ENCODE measurements at places on chromosomes 1 and 21.

- no peaks in the 10 kb centered on the region for H3K36me3 ChIP-seq
- no peaks in the 10 kb centered on the region for H3K27me3 ChIP-seq
- H3K4me3 ChIP-seq = no peak overlapping the region
- H3K4me1 ChIP-seq = peaks cover 10% of the 10 kb centered on the region
- no peak overlapping the region for H3K27ac ChIP-seq
Measured at GRCh38 chr1:236465959-236466303, 57.9 kb upstream of the LGALS8 start.

- no peak overlapping the region for H3K27ac ChIP-seq
- peaks cover 17% of the 10 kb centered on the region for H3K4me1 ChIP-seq
- H3K36me3 ChIP-seq = peaks cover 19% of the 10 kb centered on the region
- H3K27me3 ChIP-seq = peaks cover 29% of the 10 kb centered on the region
- peak overlapping the region; percentile 80 for H3K4me3 ChIP-seq
Measured at GRCh38 chr1:1115136-1115785, 628 bp downstream of the C1orf159 start.

- H3K4me3 ChIP-seq = no peak overlapping the region
- H3K4me1 ChIP-seq = peaks cover 94% of the 10 kb centered on the region
Measured at GRCh38 chr1:218298398-218298797, 13.3 kb downstream of the RRP15 start.

DNA sequence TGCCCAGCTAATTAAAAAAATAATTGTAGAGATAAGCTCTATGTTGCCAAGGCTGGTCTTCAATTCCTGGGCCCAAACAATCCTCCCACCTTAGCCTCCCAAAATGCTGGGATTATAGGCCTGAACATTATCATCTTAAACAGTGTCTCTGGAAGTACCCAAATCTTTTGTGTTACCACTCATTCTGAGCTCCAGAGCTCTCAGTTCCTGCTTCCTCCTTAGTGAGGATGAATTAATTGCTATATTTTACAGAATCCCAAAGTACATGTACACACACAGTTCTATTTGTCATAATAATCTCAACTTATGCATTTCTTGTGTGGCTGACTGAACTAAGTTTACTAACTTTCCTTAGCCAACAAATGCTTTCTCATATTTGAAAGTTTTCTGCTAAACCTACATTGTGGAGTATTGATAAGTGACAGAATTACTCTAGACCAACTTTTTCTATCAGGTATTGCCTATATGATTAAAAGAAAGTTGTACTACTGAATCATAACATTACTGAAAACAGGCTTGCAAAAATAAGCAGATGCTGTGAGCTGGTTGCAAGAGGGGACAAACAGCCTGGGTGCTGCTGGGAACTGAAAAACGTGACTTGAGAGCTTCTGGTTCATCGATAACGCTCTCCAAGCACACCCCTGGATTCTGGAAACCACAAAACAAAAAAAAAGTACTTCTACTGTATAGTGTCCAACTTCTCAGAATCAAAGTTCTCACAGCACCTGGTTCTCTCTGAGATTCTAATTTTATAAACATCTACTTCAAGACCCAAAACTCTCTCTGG is 15.3 kb downstream of the VAV3 start:
- no peak overlapping the region for H3K4me3 ChIP-seq
- no peak for DNase-seq
- H3K4me1 ChIP-seq = peaks cover 26% of the 10 kb centered on the region
- no peak overlapping the region for H3K27ac ChIP-seq
- no peaks in the 10 kb centered on the region for H3K27me3 ChIP-seq

DNA sequence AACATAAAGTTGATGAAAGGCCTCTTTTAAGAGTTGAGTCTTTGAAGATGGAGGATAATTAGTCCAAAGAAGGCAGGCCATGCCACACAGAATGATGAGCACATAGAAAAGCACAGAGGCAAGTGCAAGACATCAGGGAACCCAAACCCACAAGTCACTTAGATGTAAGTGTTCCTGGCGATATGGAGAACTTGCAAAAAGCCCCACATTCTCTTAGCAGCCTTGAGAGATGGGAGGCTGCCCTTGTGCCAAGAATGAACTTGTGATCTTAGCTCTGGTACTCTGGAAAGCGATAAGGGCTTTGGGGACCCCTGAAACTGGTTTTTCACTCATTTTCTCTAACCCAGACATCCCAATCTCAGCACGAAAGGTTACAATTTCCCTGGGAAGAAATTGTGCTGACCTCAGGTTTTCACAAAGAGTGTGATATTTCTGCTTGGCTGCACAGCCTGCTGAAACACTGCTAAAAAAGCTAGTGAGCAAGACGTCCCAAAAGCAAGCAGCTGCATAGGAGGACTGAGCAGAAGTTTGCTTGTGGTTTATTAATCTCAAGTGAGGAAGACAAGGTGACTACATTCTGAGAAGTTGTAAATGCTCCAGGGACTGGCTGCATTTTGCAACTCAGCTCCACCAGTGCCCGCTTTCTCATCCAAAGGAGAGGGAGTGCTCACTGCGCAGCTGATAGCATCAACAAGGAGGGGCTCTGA is 496.9 kb upstream of the CAMK1G start:
- no peaks in the 10 kb centered on the region for H3K27me3 ChIP-seq
- no peak overlapping the region for H3K27ac ChIP-seq
- no peak overlapping the region for H3K4me3 ChIP-seq
- no peak for DNase-seq

- H3K4me3 ChIP-seq = no peak overlapping the region
- peaks cover 92% of the 10 kb centered on the region for H3K36me3 ChIP-seq
Measured at GRCh38 chr1:160354388-160354985, 11.3 kb downstream of the NCSTN start.

DNA sequence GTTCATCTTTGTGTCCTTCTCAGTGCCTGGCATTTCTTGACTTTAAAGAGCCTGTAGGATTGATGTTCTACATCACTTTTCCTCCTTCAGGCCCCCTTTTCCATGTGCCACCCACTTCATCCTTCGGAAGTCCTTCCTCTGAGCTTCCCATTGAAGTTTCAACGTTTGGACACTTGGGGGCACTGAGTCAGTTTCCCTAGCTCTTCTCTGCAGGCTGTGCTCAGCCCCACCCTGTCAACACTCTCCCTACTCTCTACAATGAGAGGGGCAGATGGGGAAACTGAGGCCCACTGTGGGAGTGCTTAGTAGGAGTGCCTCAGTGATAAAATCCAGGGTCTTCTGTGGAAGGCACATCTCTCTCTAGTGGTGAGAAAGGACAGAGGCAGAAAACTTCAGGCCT is 11.9 kb downstream of the KCNJ10 start:
- peaks cover 7% of the 10 kb centered on the region for H3K27me3 ChIP-seq
- H3K36me3 ChIP-seq = no peaks in the 10 kb centered on the region
- peaks cover 18% of the 10 kb centered on the region for H3K4me1 ChIP-seq
- no peak overlapping the region for H3K27ac ChIP-seq
- no peak overlapping the region for H3K4me3 ChIP-seq

GRCh38 chr1:146051452-146051851 is 29.9 kb upstream of the HJV start:
- peak overlapping the region; percentile 100 for H3K27ac ChIP-seq
- no peaks in the 10 kb centered on the region for H3K27me3 ChIP-seq
- DNase-seq = no peak
- peak overlapping the region; percentile 68 for H3K4me3 ChIP-seq

GRCh38 chr1:21864730-21865129 is 52.7 kb downstream of the LDLRAD2 start:
- peaks cover 23% of the 10 kb centered on the region for H3K4me1 ChIP-seq
- H3K4me3 ChIP-seq = no peak overlapping the region
- no peak for DNase-seq
- no peak overlapping the region for H3K27ac ChIP-seq
- H3K36me3 ChIP-seq = peaks cover 34% of the 10 kb centered on the region

DNA sequence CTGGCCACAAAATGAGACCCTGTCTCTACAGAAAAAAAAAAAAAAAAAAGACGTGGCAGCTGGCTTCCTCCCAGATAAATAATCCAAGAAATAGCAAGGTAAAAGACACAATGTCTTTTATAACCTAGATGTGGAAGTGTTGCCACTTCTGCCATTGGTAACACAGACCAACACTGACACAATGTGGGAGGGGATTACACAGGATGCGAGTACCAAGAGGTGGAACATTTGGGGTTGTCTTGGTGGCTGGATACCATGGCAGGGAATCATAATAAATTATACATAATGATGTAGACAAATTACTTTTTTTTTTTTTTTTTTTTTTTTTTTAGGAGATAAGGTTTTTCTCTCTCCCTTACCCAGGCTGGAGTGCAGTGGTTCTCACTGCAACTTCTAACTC is 6.0 kb upstream of the NEXN start:
- H3K4me3 ChIP-seq = no peak overlapping the region
- no peaks in the 10 kb centered on the region for H3K36me3 ChIP-seq
- H3K27ac ChIP-seq = no peak overlapping the region
- no peaks in the 10 kb centered on the region for H3K4me1 ChIP-seq

GRCh38 chr1:17313530-17314309 is 5.7 kb downstream of the PADI4 start:
- no peak for DNase-seq
- no peaks in the 10 kb centered on the region for H3K27me3 ChIP-seq
- no peaks in the 10 kb centered on the region for H3K36me3 ChIP-seq
- no peak overlapping the region for H3K4me3 ChIP-seq
- H3K4me1 ChIP-seq = peaks cover 41% of the 10 kb centered on the region

DNA sequence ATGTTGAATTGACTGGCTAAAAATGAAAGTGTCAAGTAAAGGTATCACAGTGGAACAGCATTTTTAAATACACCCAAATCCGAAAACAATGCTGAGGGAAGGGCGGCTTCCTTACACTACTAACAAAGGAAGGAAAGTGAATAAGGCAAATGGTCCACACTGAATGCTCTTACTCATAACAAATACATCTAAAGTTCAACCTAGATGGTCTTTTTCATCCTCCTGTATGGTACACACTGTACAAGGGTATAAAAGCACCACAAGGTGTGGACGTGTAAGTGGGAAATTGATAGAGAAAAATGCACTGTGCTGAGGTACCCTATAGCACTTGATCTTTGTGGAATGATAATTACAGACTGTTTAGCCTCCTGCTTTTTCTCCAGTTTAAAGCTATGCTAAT is 7.1 kb upstream of the PALMD start:
- H3K4me1 ChIP-seq = peaks cover 11% of the 10 kb centered on the region
- no peak overlapping the region for H3K4me3 ChIP-seq
- no peaks in the 10 kb centered on the region for H3K36me3 ChIP-seq
- no peak for DNase-seq
- H3K27me3 ChIP-seq = no peaks in the 10 kb centered on the region

- no peaks in the 10 kb centered on the region for H3K36me3 ChIP-seq
- peak overlapping the region; percentile 94 for H3K27ac ChIP-seq
- peaks cover 6% of the 10 kb centered on the region for H3K27me3 ChIP-seq
- peak; percentile 26 for DNase-seq
- H3K4me3 ChIP-seq = peak overlapping the region; percentile 91
Measured at GRCh38 chr1:26531651-26532131, 2.1 kb downstream of the RPS6KA1 start.

GRCh38 chr1:207910591-207911354 is at the start of gene CD34:
CD34 (minus strand) TSS chr1:207911125; CDS start chr1:207911080, 45 bp downstream.
- H3K27me3 ChIP-seq = peaks cover 52% of the 10 kb centered on the region
- no peak within 1 kb of the TSS for H3K27ac ChIP-seq
- DNase-seq = peak; percentile 55
- peaks cover 12% of the 10 kb centered on the region for H3K4me1 ChIP-seq
- peak within 1 kb of the TSS; percentile 59 for H3K4me3 ChIP-seq
- H3K36me3 ChIP-seq = no peaks in the 10 kb centered on the region

DNA sequence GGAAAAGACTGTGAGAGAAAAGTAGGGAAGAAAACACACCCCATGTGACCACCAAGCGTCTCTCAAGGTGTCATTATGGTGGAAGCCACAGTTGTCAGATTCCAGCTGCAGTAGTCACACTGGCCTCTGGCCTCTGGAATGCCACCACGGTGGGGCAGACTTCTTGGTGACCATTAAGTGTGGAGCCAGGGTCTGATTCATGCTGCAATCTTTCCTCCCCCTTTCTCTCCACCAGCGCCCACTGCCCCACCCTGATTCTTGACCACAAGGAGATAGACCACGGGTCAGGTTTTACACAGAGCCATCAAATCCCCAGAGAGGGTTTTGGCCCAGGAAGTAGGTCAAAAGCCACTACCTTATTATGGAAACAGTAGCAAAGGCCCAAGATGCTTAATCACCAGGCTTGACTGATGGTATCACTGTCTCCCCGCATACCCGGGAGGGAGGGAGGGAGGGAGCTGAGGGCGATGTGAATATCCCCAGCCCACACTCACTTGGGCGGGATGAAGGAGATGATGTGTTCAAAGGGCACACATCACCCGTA is 52.7 kb upstream of the GRHL3 start:
- H3K4me1 ChIP-seq = no peaks in the 10 kb centered on the region
- DNase-seq = no peak
- no peak overlapping the region for H3K4me3 ChIP-seq

DNA sequence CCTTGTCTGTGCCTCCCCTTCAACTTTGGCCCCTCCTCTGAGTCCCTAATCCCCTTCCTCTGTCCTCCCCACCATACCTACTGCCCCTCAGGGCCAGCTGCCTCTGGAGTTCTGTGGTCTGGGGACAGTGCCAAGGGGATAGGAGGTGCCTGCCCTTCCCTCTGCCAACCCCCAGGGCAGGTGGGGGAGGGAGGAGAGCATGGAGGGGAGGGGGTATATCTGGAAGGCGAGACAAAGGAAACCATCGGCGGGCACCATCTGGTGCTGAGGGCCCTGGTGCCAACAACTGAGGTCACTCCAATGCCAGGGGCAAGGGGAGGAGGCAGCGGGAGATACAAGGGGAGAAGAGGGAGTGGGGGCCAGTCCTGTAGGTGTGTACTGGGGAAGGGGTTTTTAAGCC is 9.6 kb downstream of the RAB25 start:
- 0 out of 2 replicates have a peak overlapping the region, but pooled peaks have one; percentile 11 for H3K27ac ChIP-seq
- H3K4me3 ChIP-seq = no peak overlapping the region
- peaks cover 24% of the 10 kb centered on the region for H3K36me3 ChIP-seq
- H3K4me1 ChIP-seq = peaks cover 50% of the 10 kb centered on the region

- no peak for DNase-seq
- H3K4me1 ChIP-seq = peaks cover 12% of the 10 kb centered on the region
- no peak overlapping the region for H3K27ac ChIP-seq
- H3K36me3 ChIP-seq = no peaks in the 10 kb centered on the region
Measured at GRCh38 chr21:16307256-16307655, 577.5 kb downstream of the USP25 start.

DNA sequence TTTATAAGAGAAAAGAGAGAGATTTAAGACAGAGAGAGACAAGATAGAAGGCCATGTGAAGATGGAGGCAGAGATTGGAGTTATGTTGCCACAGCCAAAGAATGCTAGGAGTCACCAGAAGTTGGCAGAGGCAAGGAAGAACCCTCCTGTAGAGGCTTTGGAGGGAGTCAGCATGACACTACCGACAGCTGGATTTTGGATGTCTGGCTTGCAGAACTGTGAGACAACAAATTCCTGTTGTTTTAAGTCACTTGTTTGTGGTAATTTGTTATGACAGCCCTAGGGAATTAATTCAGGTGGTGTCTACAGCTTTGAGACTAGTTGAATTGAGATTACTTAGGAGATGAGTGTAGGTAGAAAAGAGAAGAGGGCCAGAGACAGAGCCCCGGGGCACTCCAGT is 158.5 kb downstream of the DNM3 start:
- H3K36me3 ChIP-seq = no peaks in the 10 kb centered on the region
- DNase-seq = no peak
- H3K27me3 ChIP-seq = no peaks in the 10 kb centered on the region
- H3K27ac ChIP-seq = no peak overlapping the region
- no peak overlapping the region for H3K4me3 ChIP-seq

- no peaks in the 10 kb centered on the region for H3K36me3 ChIP-seq
- no peak overlapping the region for H3K27ac ChIP-seq
- H3K4me1 ChIP-seq = peaks cover 7% of the 10 kb centered on the region
- no peak for DNase-seq
Measured at GRCh38 chr1:88678405-88678804, 5.7 kb upstream of the PKN2 start.

- no peak overlapping the region for H3K27ac ChIP-seq
- no peak overlapping the region for H3K4me3 ChIP-seq
Measured at GRCh38 chr1:172143384-172144055, 277.0 kb upstream of the C1orf105 start.

- no peaks in the 10 kb centered on the region for H3K4me1 ChIP-seq
- no peak overlapping the region for H3K4me3 ChIP-seq
- no peaks in the 10 kb centered on the region for H3K36me3 ChIP-seq
- H3K27me3 ChIP-seq = peaks cover 87% of the 10 kb centered on the region
- no peak overlapping the region for H3K27ac ChIP-seq
Measured at GRCh38 chr1:231200388-231201031, 38.7 kb downstream of the TRIM67 start.
